NCI-H2081 (cell line): ENCODE measurements at places on chromosomes 12 and 14.

GRCh38 chr14:69708049-69708448, 58.9 kb upstream of the SRSF5 start:
- DNase-seq = no peak

- no peak for DNase-seq
Measured at GRCh38 chr12:54759751-54760150, 94.6 kb upstream of the MUCL1 start.

DNA sequence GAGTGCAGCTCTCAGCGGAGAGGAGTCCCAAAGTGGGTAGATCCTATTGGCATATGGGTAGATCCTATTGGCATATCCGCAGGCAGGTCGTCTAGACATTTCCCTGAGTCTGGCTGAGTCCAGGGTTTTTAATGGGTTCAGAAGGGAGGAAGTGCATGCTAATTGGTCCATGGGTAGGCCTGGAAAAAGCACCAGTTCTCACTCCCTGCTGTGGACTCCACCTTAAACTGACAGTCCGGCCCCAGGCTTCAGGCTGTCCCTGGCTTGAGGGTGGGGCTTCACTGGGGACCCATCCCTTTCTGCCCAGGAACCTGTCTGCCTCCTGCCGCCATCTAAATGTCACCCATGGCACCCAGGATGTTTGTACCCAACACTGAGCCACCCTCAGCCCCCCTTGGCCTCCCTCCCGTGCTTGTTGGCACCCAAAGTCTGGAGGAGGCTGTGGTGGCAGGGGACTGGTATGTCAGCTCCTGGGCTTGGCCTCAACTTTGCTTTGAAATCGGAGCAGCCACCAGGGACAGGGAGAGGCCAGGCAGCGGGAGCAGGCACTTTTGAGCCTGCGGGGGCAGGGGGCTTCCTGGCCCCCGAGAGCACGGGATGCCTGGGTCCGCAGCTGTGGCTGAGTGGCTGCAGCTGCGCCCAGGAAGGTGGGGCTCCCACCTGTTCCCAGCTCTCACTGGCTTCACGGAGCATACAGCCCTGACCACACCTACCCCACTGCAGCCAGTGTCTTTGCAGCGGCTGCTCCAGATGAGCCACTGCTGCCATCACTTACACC, 29.6 kb upstream of the YAF2 start:
- no peak for DNase-seq

GRCh38 chr14:26694521-26694920, 96.7 kb upstream of the NOVA1 start:
- DNase-seq = no peak

- no peak for DNase-seq
Measured at GRCh38 chr12:23611320-23611719, 338.1 kb downstream of the SOX5 start.

- peak; percentile 33 for DNase-seq
Measured at GRCh38 chr14:75711105-75711795, 50.2 kb downstream of the TTLL5 start.

DNA sequence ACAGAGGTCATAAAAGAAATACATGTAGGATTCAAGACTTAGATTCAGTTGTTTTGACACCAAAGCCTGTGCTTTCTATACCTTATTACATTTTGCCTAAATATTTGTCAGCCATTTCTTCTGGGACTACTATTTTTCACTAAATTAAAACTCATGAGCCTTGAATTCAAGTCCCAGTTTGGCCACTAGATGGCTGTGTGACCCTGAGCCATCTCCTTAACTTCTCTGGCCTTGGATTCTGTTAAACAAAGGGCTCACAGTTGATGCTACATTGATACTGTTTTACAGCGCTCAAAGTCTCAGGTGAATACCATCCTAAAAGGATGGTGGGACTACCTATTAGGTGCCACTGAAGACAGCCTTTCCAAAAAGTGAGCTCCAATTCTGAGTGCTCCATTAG, 39.6 kb upstream of the CCDC198 start:
- peak; percentile 23 for DNase-seq

GRCh38 chr12:89649820-89650219, 58.8 kb downstream of the ATP2B1 start:
- no peak for DNase-seq

GRCh38 chr12:114420944-114421335, 15.0 kb upstream of the TBX5 start:
- DNase-seq = no peak

DNA sequence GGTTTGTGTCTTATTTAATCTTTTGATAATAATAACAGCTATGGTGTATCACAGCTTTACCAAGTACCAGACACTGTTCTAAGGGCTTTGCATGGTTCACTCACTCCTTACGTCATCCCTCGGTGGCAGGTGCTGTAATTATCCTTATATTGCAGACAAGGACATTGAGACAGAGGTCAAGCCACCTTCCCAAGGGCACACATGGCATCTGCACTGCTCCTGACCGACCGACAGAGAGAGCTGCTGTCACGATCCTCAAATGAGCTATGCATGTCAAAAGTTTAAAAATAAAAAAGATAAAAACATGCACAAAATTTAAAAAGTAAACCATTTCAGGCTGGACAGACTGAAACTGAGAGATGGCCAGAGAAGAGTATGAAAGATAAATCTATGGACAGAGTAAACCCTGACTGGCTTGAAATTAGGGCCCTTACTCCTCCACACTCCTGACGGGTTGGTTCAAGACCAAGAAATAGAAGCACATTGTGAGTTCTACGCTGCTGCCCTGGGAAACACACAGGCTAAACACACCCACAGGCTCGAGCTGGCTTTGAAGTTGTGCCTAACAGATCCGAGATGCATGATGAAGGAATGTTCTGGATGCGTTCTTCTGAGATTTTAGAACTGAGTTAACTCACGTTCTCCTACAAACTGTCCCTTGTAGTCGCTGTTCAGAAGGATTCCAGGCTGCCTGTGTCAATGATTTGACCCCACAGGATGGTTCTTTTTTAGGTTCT, 268.7 kb downstream of the ZFP36L1 start:
- DNase-seq = no peak

- DNase-seq = no peak
Measured at GRCh38 chr12:12505544-12506495, 56.8 kb downstream of the DUSP16 start.

- DNase-seq = no peak
Measured at GRCh38 chr12:109156036-109156435, 39.6 kb downstream of the ACACB start.

- no peak for DNase-seq
Measured at GRCh38 chr14:101187816-101188570, 284.5 kb upstream of the RTL1 start.

GRCh38 chr14:72196237-72197015, 264.2 kb downstream of the RGS6 start:
- DNase-seq = no peak

- DNase-seq = no peak
Measured at GRCh38 chr12:121009741-121010140, 6.5 kb downstream of the C12orf43 start.

- no peak for DNase-seq
Measured at GRCh38 chr12:49367381-49368239, at the start of gene SPATS2. SPATS2 (plus strand) TSS chr12:49367462; CDS start chr12:49461013, 93,551 bp downstream.

- DNase-seq = no peak
Measured at GRCh38 chr12:122785503-122785902, 11.1 kb downstream of the CCDC62 start.

GRCh38 chr12:72219937-72220336, 52.2 kb upstream of the TRHDE start:
- DNase-seq = no peak

- DNase-seq = no peak
Measured at GRCh38 chr14:85085981-85086380, 444.0 kb upstream of the FLRT2 start.
